ENCODE measurements at places on chromosomes 6 and 20. TPM values are rescaled to one million over a fixed set of nuclear protein-coding genes. Genes with fewer than 3 reads are reported as not detected.

DACT2 gene
- 8.7 TPM for total RNA-seq

AVP gene
- not detected for total RNA-seq

NOL4L gene
- total RNA-seq: 9.7 TPM

MAP1LC3A gene
- total RNA-seq: 44.0 TPM

OSTM1 gene
- 51.8 TPM for total RNA-seq

PTPRK gene
- 14.8 TPM for total RNA-seq

CGA gene
- total RNA-seq: 0.34 TPM

LGSN gene
- not detected for total RNA-seq

NRN1 gene
- total RNA-seq: 5.5 TPM

EYS gene
- total RNA-seq: 0.23 TPM

PRDM1 gene
- 0.55 TPM for total RNA-seq

TAAR5 gene
- not detected for total RNA-seq

SRSF6 gene
- 188 TPM for total RNA-seq

KIAA1755 gene
- total RNA-seq: 1.9 TPM

GSTA3 gene
- 45.9 TPM for total RNA-seq

SLC22A16 gene
- total RNA-seq: not detected

MUC22 gene
- total RNA-seq: not detected

VARS1 gene
- 61.3 TPM for total RNA-seq

MAS1 gene
- total RNA-seq: not detected

TRIM40 gene
- total RNA-seq: 0.11 TPM

BPHL gene
- 23.4 TPM for total RNA-seq

ULBP2 gene
- not detected for total RNA-seq

FAM209B gene
- total RNA-seq: not detected

MEI4 gene
- 0.78 TPM for total RNA-seq

VNN1 gene
- total RNA-seq: 2.0 TPM

OR10C1 gene
- total RNA-seq: not detected

LY86 gene
- total RNA-seq: 25.7 TPM

C6orf118 gene
- not detected for total RNA-seq

FAM217A gene
- not detected for total RNA-seq

C6orf58 gene
- total RNA-seq: not detected

SLC13A3 gene
- total RNA-seq: 9.0 TPM

TRDN gene
- total RNA-seq: not detected

SLC17A4 gene
- total RNA-seq: not detected

GLP1R gene
- not detected for total RNA-seq

CLDN20 gene
- not detected for total RNA-seq

BHLHE23 gene
- total RNA-seq: not detected

MPIG6B gene
- total RNA-seq: 0.22 TPM

BPI gene
- 0.29 TPM for total RNA-seq

TULP1 gene
- total RNA-seq: not detected

LY6G6F gene
- total RNA-seq: not detected

GRM4 gene
- not detected for total RNA-seq

All from adrenal gland (tissue), 19 donors.